ENCODE measurements at places on chromosomes 5 and 9.

- no peak for DNase-seq
Observed at GRCh38 chr9:121277518-121278295, 9.7 kb downstream of the GSN start.

GRCh38 chr9:93154293-93154903, 20.3 kb upstream of the NINJ1 start:
- DNase-seq: peak; percentile 57

DNA sequence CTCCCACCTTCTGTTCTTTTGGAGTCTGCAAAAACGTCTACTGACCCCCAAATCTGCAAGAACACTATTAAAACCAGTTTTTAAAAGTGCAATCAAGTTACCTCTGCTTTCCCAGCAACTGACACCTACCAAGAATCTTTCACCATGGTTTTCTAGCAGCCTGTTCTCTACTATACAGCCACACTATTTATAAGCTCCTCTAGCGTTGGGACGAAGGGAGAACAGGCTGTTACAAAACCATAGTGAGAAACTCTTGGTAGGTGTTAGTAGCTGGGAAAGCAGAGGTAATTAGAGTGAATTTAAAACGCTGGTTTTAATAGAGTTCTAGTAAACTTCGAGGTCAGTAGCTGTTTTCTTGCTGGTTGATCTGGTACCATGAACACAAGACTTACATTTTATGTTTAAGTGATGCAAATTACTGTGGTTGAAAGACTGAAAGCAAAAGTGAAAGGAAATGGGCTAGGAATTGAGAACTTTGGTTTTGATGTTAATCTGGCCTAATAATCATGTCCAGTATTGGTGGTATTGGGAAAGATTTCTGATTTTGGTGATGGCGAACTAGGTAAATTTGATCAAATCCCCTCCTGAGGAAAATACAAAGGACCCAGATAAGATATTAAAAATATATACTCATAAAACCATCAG, 5.3 kb downstream of the MROH2B start:
- DNase-seq: no peak

DNA sequence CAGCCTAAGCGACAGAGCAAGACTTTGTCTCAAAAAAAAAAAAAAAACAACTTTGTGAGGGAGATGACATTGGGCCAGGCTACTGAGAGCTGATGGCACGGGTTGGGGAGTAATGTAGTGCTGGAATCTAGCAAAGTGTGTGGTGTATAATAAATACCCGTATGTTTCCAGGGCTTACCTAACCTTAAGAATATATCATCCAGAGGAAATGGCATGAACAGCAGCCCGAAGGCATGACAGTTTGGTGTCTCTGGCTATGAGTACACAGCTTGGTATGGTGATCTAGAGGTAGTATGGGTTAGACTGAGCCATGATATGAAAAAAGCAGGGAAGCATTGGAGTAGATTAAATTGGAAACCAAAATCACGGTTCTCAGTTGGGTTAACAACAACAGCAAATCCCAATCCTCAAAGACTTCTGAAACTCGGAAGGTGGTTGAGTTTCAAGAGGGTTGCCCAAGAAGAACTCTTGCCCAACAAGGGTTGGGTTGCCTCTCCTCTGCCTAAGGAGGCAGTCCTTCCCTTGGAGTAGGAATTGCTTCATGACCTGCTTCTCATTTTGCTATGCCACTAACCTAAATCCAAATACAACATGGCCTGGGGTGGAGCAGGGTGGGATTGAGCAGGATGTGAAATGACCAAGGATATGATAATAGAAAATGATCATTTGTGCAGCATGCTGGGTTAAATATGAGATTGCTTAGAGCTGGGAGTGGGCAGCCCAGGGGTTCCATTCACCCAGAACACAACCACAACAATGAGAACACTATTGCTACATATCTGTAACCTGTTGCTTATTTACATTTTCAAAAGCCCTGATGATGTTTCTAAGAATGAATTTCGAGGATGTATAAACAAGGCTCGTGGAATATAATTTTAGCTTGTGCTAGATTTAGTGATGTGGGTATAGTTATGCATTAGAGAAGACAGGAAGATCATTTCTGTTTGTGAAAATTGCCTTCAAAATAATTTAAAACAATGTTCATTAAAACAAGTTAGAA, 64.6 kb upstream of the ZFR start:
- DNase-seq: peak; percentile 43

GRCh38 chr9:99445920-99446319, 223.8 kb downstream of the SEC61B start:
- no peak for DNase-seq

- no peak for DNase-seq
Observed at GRCh38 chr9:99020786-99021436, 77.2 kb downstream of the COL15A1 start.

DNA sequence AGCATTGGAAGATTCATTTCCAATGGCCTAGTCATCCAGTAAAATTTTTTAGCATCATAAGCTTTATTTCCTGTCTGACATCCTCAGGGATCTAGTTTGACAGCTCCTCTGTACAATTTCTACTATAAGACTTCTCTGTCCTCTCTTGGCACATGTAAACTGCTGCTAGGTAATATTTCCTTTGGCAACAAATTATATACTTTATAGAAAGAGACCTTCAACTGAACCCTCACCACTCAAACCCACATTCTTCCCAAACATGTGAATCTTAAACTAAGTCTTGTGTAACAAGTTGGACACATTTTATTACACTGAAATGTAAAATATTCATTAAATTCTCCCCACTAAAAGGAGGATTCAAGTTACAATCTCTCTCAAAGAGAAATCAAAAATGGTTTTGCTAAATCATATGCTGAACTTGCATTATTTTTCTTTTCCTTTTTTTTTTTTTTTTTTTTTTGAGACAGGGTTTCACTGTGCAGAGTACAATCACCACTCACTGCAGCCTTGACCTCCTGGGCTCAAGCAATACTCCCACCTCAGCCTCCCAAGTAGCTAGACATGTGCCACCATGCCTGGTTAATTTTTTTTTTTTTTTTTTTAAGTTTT, 36.9 kb downstream of the SCAI start:
- DNase-seq: peak; percentile 33

GRCh38 chr5:53027913-53028312, 38.8 kb downstream of the ITGA2 start:
- peak; percentile 74 for DNase-seq

GRCh38 chr5:150352244-150353031, 5.1 kb upstream of the TCOF1 start:
- no peak for DNase-seq

- peak; percentile 52 for DNase-seq
Observed at GRCh38 chr5:80408484-80409366, 861 bp downstream of the ZFYVE16 start.

DNA sequence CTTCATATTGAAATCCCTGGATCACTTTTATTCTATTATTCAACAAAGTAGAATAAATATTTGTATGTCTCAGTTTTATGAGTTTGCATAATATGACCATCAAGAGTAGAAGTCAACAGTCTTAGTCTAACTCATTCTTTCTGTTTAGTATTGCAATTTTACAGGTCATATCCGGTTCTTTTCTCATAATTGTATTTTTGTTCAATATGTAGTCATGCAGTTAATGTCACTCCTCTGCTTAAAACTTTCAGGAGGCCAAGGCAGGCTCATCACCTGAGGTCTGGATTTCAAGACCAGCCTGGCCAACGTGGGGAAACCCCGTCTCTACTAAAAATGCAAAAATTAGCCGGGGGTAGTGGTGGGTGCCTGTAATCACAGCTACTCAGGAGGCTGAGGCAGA, 148.4 kb upstream of the TRPM3 start:
- DNase-seq: no peak

DNA sequence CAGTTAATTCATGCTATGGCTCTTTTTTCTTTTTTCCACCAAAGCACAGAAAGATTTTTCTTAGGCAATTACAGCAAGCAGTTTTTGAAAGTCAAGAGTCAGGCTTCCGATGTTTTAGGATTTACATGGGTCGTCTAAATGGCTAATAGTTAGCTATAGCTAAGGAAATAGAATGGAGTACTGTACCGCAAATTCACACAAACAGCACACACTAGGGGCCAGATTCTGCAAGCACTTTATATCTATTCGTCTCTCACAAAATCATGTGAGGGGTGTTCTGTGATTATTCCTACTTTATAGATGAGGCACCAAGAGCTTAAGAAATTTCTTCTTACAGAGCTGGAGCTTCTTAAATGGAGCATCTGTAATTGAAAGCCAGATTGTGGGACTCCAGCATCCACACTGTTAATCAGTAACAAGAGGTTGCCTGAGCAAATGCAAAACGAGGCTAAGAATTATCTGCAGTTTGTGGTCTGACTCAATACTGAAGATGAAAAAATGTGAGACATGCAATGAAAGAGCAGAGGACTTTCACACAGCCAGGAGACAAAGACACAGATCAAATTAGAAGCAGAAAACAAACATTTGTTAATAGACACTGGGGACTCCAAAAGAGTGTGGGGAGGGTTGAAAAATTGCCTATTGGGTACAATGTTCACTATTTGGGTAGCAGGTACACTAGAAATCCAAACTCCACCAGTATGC, 62.7 kb upstream of the CTXN3 start:
- no peak for DNase-seq

GRCh38 chr5:108371263-108371662, 10.6 kb downstream of the FBXL17 start:
- no peak for DNase-seq

- DNase-seq: peak; percentile 5
Observed at GRCh38 chr9:113993838-113994540, 84.1 kb downstream of the AMBP start.

DNA sequence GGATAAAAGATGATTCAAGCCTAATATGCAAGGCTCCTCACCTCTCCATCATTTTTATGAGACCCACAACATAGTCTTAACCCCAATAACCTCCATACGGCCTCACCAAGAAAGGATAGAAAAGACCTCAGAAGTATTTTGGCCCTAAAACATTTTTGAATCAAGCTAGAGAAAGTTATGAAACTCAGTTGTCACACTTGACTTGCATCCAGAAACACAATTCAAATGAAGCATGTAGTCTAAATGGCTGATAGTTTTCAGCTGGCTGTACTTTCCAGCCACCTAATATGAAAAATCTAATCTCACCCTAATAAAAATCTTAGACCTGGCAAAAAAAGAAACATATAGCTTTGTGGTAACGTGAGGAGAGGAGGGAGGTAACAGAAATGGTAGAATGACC, 116.1 kb downstream of the ARL15 start:
- DNase-seq: no peak

DNA sequence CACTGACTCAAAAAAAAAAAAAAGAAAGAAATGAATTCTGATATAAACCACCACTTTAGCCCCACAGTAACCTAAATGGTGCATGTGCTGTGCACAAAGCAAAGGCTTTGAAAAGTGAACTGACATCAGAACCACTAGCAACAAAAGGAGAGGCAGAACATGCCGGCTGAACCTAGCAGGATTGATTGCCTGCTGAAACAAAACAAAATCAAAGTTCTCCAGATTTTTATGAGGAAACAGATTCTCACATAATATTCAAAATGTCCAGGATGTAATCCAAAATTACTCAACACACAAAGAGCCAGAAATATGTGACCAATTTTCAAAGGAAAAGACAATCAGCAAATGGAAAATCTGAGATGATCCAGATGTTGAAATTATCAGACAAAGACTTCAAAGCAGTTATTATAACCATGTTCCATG, 37.9 kb downstream of the UBTD2 start:
- no peak for DNase-seq

DNA sequence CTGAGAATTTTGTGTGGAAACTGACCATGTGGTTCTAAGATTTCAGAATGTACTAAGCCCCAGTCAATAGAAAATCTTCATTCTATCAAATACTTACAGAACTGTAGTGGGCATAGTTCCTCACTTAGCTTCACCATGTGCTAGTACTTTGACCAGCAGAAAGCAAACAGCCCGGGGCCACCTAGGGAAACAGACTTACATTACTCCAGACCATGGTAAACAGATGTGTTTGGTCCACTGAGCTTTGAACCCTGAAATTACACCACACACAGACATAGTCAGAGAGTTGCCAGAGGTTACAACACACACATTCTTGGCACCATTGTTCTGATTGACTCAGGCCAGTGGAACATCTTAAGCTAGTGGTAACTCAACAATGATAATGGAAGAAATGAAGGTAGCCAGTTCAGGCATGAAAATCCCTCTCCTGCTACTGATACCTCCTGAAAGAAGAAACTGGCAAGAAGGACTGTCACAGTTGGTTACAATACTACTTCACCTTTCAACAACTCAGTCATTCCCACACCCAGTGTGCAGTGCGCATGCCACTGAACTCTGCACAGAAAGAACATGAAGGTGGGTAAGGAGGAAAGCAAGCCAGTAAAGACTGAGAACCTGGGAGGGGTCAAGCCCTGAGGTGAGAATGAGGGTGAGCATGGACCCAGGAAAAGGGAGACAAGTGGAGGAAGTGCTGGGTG, 18.7 kb upstream of the LECT2 start:
- no peak for DNase-seq

GRCh38 chr5:1330146-1330846, 14.6 kb downstream of the CLPTM1L start:
- DNase-seq: no peak

- no peak for DNase-seq
Observed at GRCh38 chr9:27732494-27732893, 159.2 kb upstream of the C9orf72 start.

GRCh38 chr9:133505186-133505830, 19.5 kb downstream of the MYMK start:
- no peak for DNase-seq
